ENCODE measurements at places on chromosomes 6 and 20. TPM values are rescaled to one million over a fixed set of nuclear protein-coding genes. Genes with fewer than 3 reads are reported as not detected.
A peak's percentile ranks its signal among the peaks of the same experiment; 100 is the strongest.

DNA sequence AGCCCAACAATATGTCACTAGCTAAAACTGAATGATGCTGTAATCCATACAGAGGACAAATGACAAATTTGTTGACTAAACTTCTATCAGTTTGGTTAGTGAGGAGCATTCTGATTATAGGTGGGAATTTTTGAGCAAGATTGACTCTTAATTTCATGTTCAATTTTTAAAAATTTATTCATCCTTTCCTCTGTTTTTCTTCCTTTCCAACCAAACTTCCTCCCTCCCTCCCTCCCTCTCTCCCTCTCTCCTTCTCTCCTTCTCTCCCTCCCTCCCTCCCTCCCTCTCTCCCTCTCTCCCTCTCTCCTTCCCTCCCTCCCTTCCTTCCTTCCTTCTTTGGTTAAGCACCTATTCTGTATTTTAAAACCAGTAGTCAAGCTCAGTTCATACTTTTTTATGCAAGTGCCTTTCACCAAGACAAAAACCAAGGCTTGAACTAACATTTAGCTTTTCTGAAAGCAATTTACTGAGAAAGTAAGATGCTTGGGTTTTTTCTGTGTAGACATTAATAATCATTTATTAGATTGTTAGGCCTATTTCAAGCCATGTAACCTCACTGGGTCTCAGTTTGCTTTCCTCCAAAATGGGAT is 112.3 kb downstream of the TSHZ2 start:
- DNase-seq, result no peak

DNA sequence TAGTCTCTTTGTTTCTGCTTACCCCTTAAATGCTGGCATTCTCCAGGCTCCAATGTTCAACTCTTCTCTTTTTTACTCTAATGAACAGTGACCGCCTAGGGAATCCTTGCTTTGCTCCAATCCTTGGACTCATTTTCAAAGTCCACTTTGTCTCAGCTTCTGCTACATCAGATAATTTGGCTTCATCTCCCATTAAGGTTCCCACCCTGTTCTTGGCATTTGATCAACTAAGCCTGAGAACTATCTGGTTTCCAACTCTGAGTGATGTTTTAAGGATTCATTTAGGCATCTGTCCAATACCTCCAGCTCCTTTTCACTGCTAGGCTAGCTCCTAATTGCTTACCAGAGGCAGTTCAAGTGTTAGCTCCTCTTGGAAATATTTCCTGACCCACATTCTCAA is 64.9 kb downstream of the ME1 start:
- no peak for DNase-seq

- DNase-seq, result no peak
Measured at GRCh38 chr6:157188213-157188612, 135.1 kb downstream of the TMEM242 start.

DNA sequence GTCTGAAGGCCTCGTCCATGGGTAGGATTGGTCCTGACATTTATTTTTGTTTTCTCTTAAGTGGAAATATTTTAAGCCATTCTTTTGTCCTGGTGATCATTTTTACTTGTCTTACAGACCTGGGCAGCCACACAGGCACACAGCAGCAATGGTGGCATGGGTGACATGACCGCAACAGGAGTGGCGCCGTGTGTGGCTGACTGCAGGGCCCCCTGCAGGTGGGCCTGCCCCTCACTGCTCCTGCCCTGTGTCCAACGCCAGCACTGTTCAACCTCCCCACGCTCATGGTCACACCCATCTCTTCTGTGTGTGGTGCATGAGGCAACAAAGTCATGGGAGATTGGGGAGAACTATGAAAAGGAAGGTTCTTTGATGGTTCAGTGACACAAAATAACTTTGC is 151.9 kb downstream of the MYLK4 start:
- no peak for DNase-seq

DNA sequence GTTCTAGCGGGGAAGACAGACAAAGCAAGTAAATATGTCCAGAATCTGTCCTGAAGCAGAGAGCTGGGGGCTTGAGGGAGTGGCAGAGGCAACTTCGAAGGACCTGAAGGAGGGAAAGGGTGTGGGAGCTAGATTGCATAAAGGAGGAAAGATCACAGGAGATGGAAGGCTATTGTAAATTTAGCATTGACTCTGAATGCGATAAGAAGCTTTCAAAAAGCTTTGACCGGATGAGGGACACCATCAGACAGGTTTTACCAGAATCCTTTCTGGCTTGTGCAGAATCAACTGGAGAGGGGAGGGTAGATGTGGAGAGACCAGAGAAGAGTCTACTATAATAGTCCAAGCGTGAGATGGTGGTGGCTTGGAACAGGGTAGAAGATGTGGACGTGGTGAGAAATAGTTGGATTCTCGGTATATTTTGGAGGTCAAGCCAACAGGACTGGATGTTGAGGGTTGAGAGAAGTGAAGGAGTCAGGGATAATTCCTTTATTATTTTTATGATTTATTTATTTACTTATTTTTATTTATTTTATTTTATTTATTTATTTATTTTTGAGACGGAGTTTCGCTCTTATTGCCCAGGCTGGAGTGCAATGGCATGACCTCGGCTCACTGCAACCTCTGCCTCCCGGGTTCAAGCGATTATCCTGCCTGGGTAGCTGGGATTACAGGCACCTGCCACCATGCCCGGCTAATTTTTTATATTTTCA is 19.9 kb upstream of the RIPOR3 start:
- no peak for DNase-seq

GRCh38 chr20:62480318-62480717 is 4.5 kb upstream of the GATA5 start:
- no peak for DNase-seq

GRCh38 chr6:31970604-31971271 is 1.2 kb downstream of the DXO start:
- no peak for DNase-seq

DNA sequence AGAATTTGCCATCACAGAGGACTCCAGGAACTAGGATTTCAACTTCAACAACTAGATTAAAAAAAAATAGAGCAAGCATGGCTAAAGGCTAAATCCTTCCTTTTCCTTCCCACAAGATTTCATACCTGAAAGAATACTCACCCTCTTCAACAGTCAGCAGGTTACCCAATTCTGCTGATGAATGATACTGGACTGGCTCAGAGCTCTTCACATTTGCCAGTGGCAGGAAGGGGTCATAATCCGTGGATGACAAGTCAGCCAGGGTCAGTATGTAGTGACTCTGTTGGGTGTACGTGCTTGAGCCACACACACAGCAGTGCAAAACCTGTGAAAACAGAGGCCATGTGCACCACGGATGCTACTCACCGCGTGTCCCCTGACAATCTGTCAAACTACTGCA is 152.9 kb downstream of the INSM1 start:
- no peak for DNase-seq

- no peak for DNase-seq
Measured at GRCh38 chr6:115972679-115973078, 88.0 kb downstream of the FRK start.

GRCh38 chr6:159726255-159726917 is 920 bp upstream of the WTAP start:
- no peak for DNase-seq

- no peak for DNase-seq
Measured at GRCh38 chr6:12420626-12421025, 130.5 kb downstream of the EDN1 start.

GRCh38 chr6:143329323-143329722 is 121.2 kb downstream of the ADAT2 start:
- DNase-seq, result no peak

- no peak for DNase-seq
Measured at GRCh38 chr20:47250360-47250759, 106.1 kb downstream of the ZMYND8 start.

- no peak for DNase-seq
Measured at GRCh38 chr20:20018366-20018765, 1.2 kb downstream of the NAA20 start.

DNA sequence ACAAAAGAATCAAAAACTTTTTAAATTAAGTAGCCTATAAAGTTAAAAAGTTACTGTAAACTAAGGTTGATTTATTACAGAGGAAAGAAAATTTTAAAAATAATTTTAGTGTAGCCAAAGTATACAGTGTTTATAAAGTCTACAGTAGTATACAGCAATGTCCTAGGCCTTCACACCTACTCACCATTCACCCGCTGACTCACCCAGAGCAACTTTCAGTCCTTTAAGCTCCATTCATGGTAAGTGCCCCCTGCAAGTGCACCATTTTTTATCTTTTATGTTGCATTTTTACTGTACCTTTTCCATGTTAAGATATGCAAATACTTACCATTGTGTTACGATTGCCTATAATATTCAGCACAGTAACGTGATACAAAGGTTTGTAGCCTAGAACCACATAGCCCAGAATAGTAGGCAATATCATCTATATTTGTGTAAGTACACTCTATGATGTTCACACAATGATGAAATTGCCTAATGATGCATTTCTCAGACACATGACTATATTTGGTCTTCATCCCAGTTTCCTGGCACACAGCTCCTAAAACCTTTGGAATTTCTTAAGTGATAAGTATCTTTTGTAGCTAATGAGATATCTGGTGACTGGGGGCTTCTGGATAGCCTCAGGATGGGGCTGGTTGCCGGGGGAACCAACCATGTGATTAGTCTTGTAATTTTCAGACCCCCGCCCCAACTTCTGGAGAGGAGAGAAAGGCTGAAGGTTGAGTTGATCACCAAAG is 111.0 kb downstream of the MRPL14 start:
- no peak for DNase-seq

- peak; percentile 40 for DNase-seq
Measured at GRCh38 chr20:48945840-48946514, 24.5 kb downstream of the ARFGEF2 start.

- DNase-seq, result peak; percentile 32
Measured at GRCh38 chr20:63290677-63291472, 2.1 kb upstream of the COL20A1 start.

DNA sequence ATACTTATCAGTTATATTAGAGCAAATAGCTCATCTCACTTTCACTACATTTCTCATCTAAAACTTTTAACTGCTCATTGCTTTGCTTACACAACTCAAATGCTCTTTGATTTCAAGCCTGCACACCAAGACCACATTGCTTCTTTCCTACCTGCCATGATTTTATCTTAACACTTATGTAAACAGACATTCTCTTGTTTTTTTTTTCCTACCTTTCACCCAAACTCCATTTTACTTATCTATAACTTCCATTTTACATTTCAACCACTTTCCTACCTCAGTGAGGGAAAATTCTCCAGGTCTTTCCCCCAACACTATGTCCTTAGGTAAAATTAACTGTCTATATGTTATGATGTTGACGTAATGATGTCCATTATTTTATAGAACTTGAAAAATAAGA is 24.0 kb downstream of the REPS1 start:
- no peak for DNase-seq

GRCh38 chr20:46520976-46521579 is 7.7 kb upstream of the ZNF334 start:
- DNase-seq, result peak; percentile 47

- no peak for DNase-seq
Measured at GRCh38 chr6:165571721-165572132, 91.3 kb downstream of the PDE10A start.

DNA sequence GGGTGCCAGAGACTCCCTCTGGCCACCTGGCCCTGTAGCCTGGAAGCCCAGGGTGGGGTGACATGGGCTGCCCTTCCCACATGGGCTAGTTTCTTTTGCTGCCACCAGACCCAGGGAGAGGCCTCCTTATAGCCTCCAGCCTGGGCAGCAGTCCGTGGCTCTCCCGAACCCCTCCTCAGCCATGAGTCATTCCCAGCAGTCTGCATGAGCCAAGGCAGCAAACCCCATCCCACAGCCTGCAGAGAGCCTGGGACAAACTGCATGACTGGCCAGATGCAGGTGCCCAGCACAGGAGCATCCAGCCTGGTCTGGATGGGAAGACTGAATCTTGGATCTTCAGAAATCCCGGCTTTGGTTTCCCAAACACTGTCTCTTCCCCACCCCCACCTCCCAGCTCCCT is 75.7 kb downstream of the MRPL14 start:
- no peak for DNase-seq

GRCh38 chr20:10990625-10991382 is 317.0 kb upstream of the JAG1 start:
- no peak for DNase-seq

GRCh38 chr6:20414711-20415110 is 13.0 kb downstream of the E2F3 start:
- no peak for DNase-seq

DNA sequence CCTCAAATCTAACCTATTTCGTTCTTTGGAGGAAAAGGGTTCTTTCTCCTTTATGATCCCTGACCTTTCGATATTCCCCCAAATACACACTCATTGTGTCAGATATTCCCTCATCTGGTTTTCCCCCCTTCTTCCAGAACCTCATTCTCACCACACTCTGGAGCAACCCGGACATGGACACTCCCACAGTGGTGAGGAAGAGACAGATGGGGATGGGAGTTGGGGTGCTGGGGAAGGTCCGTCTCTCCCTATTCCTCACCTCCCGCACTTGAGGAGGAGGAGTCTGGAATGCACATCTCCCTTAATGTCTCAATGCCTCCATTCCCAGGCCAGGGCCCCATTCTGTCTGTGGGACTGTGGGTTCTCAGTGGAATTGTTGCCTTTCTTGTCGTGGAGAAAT is 1.3 kb downstream of the SLC39A7 start:
- DNase-seq, result no peak

- no peak for DNase-seq
Measured at GRCh38 chr6:122416825-122417224, 17.4 kb downstream of the HSF2 start.

- no peak for DNase-seq
Measured at GRCh38 chr20:31537116-31537871, 23.1 kb downstream of the HM13 start.

DNA sequence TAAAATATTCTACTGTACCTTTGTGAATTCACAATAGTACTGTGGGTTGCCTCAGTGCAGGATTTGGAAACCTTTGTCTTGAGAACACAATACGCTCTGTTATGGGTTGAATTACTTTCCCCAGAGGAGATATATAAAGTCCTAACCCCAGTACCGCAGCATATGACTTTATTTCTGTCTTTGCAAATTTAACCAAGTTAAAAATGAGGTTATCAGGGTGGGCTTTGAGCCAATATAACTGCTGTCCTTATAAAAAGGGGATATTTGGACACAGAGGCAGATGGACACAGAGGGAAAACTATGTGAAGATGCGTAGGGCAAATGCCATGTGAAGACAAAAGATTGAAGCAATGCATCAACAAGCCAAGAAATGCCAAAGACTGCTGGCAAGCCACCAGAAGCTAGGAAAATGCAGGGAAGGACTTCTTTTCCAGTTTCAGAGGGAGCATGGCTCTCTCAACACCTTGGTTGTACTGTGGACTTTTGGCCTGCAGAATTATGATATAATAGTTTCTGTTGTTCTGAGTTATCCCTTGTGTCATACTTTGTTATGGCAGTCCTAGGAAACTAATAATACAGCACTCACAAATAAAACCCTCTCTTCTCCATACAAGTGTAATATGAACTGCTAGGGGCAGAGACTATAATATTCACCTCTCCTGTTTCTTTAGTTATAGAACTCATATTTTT is 292.6 kb upstream of the SPTLC3 start:
- DNase-seq, result no peak

GRCh38 chr6:155544677-155545076 is 89.0 kb upstream of the NOX3 start:
- DNase-seq, result peak; percentile 2

GRCh38 chr20:5000263-5001173 is 792 bp downstream of the SLC23A2 start:
- DNase-seq, result no peak

- no peak for DNase-seq
Measured at GRCh38 chr20:63387917-63388316, 26.8 kb upstream of the CHRNA4 start.

The MOCS3 gene
- 3.6 TPM for total RNA-seq

The ENPP1 gene
- 1.4 TPM for total RNA-seq

The FABP7 gene
- total RNA-seq, result not detected

The SLC2A4RG gene
- total RNA-seq, result 69.3 TPM

The LAMA2 gene
- total RNA-seq, result 0.99 TPM

The LY6G6C gene
- total RNA-seq, result 0.35 TPM

The LGSN gene
- not detected for total RNA-seq

The OSER1 gene
- 28.8 TPM for total RNA-seq

The ARFRP1 gene
- 51.6 TPM for total RNA-seq

The BMP5 gene
- not detected for total RNA-seq

Measured in endothelial cell of umbilical vein (primary cell).